ENCODE measurements at places on chromosomes 16 and 17.
A peak's percentile ranks its signal among the peaks of the same experiment; 100 is the strongest.

DNA sequence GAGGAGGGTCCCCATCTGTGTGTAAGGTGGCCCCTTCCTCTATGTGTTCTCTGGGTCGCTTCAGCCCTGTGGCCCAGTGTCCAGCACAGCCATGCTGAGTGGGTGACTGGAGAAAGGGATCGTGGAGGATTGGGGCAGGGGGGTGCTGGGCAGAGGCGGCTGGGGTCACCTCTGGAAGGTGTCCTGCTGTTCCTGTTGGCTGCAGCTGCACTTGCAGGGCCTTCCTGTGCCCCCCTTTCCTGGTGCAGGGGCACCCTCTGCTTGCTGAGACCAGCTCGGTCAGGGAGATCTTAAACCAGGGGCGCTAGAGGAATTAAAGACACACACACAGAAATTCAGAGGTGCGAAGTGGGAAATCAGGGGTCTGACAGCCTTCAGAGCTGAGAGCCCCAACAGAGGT, 11.1 kb downstream of the IL32 start:
- H3K36me3 ChIP-seq, result peaks cover 63% of the 10 kb centered on the region
- H3K27ac ChIP-seq, result peak overlapping the region; percentile 98
- H3K4me1 ChIP-seq, result peaks cover 73% of the 10 kb centered on the region
- H3K27me3 ChIP-seq, result no peaks in the 10 kb centered on the region
- no peak for DNase-seq

DNA sequence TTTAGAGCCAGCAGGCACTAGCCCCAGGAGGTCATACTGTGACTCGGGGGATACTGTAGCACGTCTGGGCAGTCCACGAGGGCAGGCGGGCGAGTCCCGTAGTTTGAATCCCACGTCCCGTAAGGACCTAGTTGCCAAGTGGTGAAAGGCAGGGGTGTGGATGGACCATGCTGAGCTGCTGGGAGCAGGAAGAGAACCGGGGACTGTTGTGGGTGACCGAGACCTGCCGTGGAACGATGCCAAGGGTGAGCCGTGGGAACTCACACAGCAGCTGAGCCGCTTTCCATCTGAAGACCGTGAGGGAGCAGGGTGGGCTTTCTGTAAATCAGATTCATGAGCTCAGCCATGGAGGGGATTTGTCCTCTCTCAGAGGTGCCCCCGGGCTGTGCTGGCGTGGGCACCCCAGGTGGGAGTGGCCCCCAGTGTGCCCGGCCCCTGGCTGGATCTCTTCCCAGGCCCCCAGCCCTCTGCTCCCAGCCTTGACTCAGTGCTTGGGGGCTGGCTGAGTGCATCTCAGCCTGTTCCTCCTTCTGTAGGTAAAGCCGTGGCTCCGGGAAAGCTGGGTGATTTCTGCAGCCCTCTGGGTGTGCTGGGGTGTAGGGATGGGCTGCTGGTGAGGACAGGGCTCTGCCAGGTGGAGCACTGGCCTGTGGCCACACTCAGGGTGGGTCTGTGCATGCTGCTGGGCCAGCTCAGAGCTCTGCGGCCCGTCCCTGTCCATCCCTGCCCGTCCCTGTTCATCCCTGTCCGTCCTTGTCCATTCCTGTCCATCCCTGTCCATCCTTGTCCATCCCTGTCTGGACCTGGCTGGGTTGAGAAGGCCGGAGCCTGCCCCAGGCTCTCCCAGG, 13.6 kb downstream of the ASPSCR1 start:
- peaks cover 6% of the 10 kb centered on the region for H3K36me3 ChIP-seq
- H3K27me3 ChIP-seq, result no peaks in the 10 kb centered on the region
- H3K4me3 ChIP-seq, result no peak overlapping the region

GRCh38 chr16:89913408-89914387, 5.0 kb upstream of the MC1R start:
- no peak overlapping the region for H3K4me3 ChIP-seq
- peaks cover 7% of the 10 kb centered on the region for H3K4me1 ChIP-seq
- DNase-seq, result no peak
- no peak overlapping the region for H3K27ac ChIP-seq
- H3K36me3 ChIP-seq, result peaks cover 37% of the 10 kb centered on the region
- H3K27me3 ChIP-seq, result peaks cover 1% of the 10 kb centered on the region

GRCh38 chr17:603406-604114, 111.1 kb downstream of the VPS53 start:
- H3K27ac ChIP-seq, result no peak overlapping the region
- no peak for DNase-seq
- H3K27me3 ChIP-seq, result no peaks in the 10 kb centered on the region
- peaks cover 13% of the 10 kb centered on the region for H3K36me3 ChIP-seq

- H3K27ac ChIP-seq, result no peak overlapping the region
- H3K4me1 ChIP-seq, result no peaks in the 10 kb centered on the region
- DNase-seq, result no peak
- H3K27me3 ChIP-seq, result no peaks in the 10 kb centered on the region
- H3K36me3 ChIP-seq, result no peaks in the 10 kb centered on the region
- H3K4me3 ChIP-seq, result no peak overlapping the region
Observed at GRCh38 chr16:12511708-12512107, 292.0 kb downstream of the CPPED1 start.

DNA sequence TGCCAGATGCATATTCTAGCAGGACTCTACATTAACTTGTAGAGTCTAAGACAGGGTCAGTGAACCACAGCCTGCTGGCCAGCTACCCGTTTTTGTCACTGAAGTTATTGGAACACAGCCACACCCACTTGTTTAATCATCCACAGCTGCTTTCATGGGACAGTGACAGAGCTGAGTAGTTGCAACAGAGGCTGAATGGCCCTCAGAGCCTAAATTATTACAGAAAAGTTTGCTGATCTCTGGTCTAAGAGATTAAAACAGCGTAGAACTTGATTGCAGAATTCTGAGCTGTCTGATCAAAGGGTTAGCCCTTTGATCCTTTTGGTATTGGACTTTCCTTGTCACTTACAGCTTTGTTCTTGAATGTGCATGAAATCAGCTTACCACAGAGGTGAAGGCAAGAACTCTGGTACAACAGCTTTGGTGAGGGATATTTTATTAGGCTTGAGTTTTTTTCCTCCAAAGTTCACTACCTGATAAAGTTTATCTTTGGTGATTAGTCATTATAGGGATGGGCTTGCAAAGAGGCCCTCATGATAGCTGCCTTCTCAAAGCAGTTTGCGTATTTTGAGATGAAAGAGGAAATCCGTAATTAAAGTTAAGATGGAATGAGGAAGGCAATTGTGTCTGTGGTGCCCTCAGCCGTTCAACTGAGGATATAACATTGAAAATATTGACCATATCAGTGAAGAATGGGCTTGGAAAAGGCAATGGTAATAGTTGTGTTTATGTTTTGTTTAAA, 23.6 kb downstream of the ALDH3A2 start:
- H3K27me3 ChIP-seq, result no peaks in the 10 kb centered on the region
- H3K27ac ChIP-seq, result no peak overlapping the region
- H3K4me1 ChIP-seq, result no peaks in the 10 kb centered on the region
- H3K36me3 ChIP-seq, result peaks cover 6% of the 10 kb centered on the region
- H3K4me3 ChIP-seq, result no peak overlapping the region

- no peak overlapping the region for H3K27ac ChIP-seq
- H3K36me3 ChIP-seq, result no peaks in the 10 kb centered on the region
- DNase-seq, result no peak
- no peaks in the 10 kb centered on the region for H3K27me3 ChIP-seq
- no peak overlapping the region for H3K4me3 ChIP-seq
Observed at GRCh38 chr17:64679710-64680216, 17.7 kb upstream of the SMURF2 start.

DNA sequence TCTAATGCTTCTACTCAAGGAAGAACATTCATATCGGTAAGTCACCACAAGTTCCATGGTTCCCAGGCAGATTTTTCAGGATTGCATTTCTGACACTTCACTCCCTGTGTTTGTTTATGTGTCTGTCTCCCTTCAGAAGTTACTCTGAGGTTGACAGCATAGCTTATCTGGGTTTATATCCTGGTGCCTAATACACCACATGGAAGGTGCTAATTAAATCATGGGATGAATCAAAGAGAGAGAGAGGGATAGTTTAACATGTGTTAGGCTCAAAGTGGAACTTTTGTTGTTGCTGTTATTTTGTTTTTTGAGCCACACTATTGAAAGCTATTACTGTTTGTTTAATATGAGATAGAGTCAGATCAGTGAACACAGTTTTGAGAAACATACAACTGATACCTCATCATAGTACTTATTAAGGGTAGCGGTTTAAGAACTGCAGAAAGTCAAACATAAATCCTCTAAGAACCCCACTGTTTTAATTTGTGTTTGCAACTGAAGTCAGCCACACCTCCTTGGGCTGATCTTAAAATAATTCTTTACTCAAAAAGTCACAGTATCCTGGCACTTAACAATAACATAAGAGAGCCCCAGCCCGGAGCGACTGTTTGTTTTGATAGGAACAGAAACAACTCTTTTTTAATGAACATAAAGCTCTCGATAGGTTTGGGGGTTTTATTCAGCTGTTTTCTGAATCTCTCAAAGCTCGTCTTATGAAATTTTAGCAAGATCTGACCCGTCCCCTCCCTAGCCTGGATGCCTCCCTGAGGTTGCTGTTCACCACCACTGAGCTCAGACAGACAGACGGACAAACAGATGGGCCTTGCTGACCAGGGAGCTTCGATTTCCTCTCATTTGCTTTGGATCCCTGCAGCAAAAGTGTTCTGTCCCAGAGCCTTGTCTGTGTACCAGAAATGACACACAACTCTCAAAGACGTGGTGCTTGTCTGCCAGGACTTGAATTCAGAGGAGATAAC, 98.3 kb upstream of the MYOCD start:
- no peak overlapping the region for H3K4me3 ChIP-seq
- no peaks in the 10 kb centered on the region for H3K36me3 ChIP-seq
- DNase-seq, result no peak
- no peaks in the 10 kb centered on the region for H3K4me1 ChIP-seq
- no peaks in the 10 kb centered on the region for H3K27me3 ChIP-seq
- no peak overlapping the region for H3K27ac ChIP-seq

DNA sequence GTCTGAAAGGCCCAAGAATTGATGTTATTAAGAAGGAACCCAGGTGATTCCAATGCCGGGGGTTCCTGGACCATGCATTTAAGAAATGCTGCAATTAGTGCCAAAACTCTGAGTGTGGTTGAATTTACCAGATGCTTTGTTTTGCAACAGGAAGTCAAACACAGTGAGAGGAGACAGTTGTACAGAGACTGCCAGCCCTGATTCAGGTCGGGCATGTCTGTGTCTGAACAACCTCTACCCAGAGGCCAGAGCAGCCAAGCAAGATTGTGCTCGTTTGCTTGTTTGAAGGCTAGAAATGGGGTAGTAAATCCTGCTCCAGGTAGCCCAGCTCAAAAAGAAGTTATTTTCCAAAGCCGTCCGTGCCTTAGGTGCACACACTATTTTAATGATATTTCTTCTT, 412.4 kb upstream of the ERCC4 start:
- no peaks in the 10 kb centered on the region for H3K36me3 ChIP-seq
- DNase-seq, result no peak
- no peak overlapping the region for H3K4me3 ChIP-seq
- H3K4me1 ChIP-seq, result no peaks in the 10 kb centered on the region
- no peaks in the 10 kb centered on the region for H3K27me3 ChIP-seq
- H3K27ac ChIP-seq, result no peak overlapping the region

GRCh38 chr16:81385031-81385756, 59.4 kb upstream of the CMIP start:
- no peak overlapping the region for H3K4me3 ChIP-seq
- no peaks in the 10 kb centered on the region for H3K36me3 ChIP-seq
- H3K27me3 ChIP-seq, result no peaks in the 10 kb centered on the region
- H3K4me1 ChIP-seq, result no peaks in the 10 kb centered on the region
- no peak for DNase-seq
- H3K27ac ChIP-seq, result no peak overlapping the region

DNA sequence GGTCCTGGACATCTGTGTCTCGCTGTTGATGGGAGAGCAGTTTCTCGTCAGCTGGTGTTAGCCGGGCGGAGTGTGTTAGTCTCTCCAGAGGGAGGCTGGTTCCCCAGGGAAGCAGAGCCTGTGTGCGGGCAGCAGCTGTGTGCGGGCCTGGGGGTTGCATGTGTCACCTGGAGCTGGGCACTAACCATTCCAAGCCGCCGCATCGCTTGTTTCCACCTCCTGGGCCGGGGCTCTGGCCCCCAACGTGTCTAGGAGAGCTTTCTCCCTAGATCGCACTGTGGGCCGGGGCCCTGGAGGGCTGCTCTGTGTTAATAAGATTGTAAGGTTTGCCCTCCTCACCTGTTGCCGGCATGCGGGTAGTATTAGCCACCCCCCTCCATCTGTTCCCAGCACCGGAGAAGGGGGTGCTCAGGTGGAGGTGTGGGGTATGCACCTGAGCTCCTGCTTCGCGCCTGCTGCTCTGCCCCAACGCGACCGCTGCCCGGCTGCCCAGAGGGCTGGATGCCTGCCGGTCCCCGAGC, 17.9 kb downstream of the GAA start:
- DNase-seq, result no peak
- no peak overlapping the region for H3K4me3 ChIP-seq
- no peaks in the 10 kb centered on the region for H3K27me3 ChIP-seq
- no peaks in the 10 kb centered on the region for H3K36me3 ChIP-seq

- no peak overlapping the region for H3K27ac ChIP-seq
- DNase-seq, result no peak
- H3K4me1 ChIP-seq, result peaks cover 5% of the 10 kb centered on the region
- H3K4me3 ChIP-seq, result no peak overlapping the region
Observed at GRCh38 chr16:74304164-74304834, 7.7 kb downstream of the PSMD7 start.

- H3K4me1 ChIP-seq, result peaks cover 11% of the 10 kb centered on the region
- DNase-seq, result peak; percentile 54
- H3K27me3 ChIP-seq, result no peaks in the 10 kb centered on the region
Observed at GRCh38 chr16:15482068-15482747, 47.8 kb downstream of the BMERB1 start.

DNA sequence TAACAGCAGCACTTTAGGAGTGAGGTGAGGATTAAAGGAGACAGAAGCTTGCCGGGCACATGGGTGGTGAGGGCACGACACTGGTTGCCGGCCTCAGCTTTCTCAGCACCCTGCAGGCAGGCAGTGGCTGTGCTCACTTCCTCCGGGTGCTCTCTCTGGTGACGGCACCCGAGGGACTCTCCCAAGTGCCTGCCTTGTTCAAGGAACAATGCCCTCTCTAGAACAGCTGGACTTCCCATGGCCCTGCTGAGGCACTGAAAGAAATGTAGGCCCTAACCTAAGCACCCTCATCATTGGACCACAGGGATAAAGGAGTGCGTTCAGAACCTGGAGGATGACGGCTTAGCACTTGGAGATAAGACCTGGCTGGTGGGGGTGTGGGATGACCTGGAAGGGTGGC, 72.7 kb downstream of the N4BP1 start:
- peak overlapping the region; percentile 38 for H3K27ac ChIP-seq
- peaks cover 12% of the 10 kb centered on the region for H3K36me3 ChIP-seq
- DNase-seq, result no peak
- H3K4me3 ChIP-seq, result no peak overlapping the region
- H3K27me3 ChIP-seq, result no peaks in the 10 kb centered on the region

- no peaks in the 10 kb centered on the region for H3K4me1 ChIP-seq
- no peak overlapping the region for H3K27ac ChIP-seq
- no peak overlapping the region for H3K4me3 ChIP-seq
Observed at GRCh38 chr16:68504066-68504465, 35.0 kb upstream of the ZFP90 start.

- H3K27me3 ChIP-seq, result peaks cover 25% of the 10 kb centered on the region
- H3K4me3 ChIP-seq, result no peak overlapping the region
- no peak overlapping the region for H3K27ac ChIP-seq
- DNase-seq, result no peak
- no peaks in the 10 kb centered on the region for H3K36me3 ChIP-seq
Observed at GRCh38 chr17:61619493-61619892, 28.5 kb upstream of the NACA2 start.

Data from T-helper 2 cell treated with Interferon-gamma antibody and Interleukin-4, amounts not matched to agents 5 μg/mL and 100 μg/mL, for 36 hours (primary cell).